ENCODE measurements at places on chromosomes 12 and 14.

DNA sequence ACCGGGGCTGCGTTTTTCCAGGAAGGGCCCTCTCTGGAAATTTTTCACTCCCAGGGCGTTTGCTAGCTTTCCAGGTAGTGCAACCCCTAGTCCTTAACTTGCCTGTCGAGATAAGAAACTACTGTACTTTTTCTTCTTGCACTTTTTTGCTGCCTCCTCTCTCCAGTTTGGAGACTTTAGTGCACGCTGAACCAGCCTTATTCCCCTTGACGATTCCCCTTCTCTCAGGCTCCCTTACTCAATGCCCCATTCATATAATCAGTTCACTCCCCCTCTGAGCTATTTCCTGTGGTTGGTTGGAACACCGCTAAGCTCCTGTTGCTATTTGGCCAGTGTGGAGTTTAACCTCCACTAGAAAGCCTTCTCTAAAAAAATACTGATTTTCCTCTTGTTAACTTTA lies 682 bp downstream of the CREBL2 start:
- no peak for DNase-seq

DNA sequence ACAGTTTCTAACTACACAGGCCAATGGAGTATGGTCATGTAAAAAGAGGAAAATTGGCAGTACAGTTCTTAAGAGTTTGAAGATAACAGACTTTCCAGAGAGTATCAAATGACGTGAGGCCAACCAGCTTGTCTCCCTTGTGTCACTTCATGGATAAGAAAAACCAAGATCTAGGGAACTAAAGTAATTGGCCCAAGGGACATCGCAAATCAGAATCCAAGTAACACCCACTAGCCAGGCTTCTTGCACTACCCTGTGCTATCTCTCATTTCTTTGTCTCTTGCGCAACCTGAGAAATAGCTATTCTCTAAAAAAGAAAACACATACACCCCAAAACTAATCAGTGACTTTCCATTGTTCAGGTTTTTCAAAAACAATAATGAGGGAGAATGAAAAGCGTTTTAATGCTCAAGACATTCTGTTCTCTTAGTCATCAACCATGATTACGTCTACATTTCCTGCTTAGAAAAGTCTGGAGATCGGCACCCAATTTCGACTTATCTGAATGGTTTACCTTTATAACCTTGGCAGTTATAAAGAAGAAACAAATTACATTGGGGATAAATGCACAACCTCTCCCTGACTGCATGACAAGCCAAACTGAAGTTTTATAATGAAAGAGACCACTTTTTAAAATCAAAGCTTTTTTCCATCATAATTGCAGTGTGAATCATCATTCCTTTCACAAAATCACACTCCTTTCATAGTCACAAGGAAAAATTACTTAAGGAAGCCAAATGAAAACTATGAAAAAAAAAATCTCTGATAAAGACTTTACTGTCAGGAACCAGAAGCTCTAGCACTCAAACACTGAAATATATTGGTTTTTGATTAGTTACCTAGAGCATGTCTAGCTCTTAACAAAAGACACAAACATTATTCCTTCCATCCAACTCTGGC lies 42.1 kb downstream of the TMTC1 start:
- DNase-seq = no peak

DNA sequence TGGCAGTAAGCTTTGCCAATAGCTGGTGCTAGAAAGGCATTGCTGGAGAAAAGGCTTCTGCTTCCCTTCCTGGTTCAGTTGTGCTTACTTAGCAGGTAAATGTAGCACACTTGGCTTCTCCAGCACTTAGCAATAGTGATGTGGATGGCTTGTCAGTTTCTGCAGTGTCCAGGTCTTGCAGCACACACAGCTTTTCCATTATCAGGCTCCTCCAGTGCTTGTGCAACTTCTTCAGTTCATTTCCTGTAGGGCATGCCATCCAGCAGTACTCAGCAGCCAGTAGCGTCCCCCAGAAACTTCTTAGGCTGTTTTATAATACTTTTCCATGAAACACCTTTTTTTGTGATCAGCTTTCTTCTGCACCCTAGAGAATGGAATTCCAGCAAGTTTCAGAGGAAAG lies 154.6 kb downstream of the SLC6A15 start:
- no peak for DNase-seq

GRCh38 chr12:92496790-92497189 lies 206.0 kb upstream of the PLEKHG7 start:
- no peak for DNase-seq

DNA sequence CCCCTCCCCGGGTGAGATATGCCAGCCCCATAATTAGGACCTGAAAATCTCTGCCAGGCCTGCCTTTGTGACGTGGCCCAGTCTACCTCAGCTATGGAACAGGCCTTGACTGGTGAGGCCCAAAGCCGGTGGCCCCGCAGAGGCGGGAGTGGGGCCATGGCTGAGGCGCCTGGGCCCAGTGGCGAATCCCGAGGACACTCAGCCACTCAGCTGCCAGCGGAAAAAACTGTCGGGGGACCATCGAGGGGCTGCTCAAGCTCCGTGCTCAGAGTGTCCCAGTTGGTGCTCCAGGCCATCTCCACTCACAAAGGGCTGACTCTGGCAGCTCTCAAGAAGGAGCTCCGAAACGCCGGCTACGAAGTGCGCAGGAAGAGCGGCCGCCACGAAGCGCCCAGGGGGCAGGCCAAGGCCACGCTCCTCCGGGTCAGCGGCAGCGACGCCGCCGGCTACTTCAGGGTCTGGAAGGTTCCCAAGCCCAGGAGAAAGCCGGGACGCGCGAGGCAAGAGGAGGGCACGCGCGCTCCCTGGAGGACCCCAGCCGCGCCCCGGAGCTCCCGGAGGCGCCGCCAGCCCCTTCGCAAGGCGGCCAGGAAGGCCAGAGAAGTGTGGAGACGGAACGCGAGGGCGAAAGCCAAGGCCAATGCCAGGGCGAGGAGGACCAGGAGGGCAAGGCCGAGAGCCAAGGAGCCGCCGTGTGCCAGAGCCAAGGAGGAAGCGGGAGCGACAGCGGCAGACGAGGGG lies 21.4 kb downstream of the ZNF641 start:
- DNase-seq = no peak

DNA sequence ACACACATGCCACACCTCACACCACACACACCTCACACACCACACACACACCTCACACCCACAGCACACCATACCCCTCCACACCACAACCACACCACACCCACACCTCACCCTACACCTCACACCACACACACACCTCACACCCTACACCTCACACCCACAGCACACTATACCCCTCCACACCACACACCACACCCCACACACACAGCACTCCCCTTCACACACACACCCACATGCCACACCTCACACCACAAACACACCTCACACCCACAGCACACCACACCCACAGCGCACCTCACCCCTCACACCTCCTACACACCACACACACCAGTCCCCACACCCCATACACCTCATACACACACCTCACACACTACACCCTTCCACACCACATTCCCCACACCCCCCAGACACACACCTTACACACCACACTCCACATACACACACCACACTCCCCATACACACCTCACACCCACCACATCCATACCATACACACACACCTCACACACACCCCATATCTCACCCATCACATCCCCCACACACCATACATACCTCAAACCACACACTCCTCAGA lies 80.0 kb downstream of the ACTN1 start:
- no peak for DNase-seq

- DNase-seq = no peak
Measured at GRCh38 chr12:94535510-94535921, 75.8 kb upstream of the CEP83 start.

DNA sequence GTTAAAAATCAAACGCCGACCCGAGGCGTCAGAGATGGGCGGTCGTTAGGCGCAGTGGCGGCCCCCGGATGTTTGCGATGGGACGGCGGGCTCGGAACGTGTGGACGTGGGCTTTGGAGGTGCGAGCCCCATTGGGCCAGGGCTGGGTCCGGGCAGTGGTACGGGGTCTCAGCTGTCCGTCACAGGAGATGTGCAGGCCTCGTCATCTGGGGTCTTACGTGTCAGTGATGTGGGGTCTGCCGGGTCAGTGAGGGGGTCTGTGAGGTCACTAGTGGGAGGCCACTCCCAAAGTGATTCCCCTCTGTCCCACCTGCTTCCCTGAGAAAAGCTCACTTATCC lies 21.6 kb upstream of the CHFR start:
- no peak for DNase-seq

DNA sequence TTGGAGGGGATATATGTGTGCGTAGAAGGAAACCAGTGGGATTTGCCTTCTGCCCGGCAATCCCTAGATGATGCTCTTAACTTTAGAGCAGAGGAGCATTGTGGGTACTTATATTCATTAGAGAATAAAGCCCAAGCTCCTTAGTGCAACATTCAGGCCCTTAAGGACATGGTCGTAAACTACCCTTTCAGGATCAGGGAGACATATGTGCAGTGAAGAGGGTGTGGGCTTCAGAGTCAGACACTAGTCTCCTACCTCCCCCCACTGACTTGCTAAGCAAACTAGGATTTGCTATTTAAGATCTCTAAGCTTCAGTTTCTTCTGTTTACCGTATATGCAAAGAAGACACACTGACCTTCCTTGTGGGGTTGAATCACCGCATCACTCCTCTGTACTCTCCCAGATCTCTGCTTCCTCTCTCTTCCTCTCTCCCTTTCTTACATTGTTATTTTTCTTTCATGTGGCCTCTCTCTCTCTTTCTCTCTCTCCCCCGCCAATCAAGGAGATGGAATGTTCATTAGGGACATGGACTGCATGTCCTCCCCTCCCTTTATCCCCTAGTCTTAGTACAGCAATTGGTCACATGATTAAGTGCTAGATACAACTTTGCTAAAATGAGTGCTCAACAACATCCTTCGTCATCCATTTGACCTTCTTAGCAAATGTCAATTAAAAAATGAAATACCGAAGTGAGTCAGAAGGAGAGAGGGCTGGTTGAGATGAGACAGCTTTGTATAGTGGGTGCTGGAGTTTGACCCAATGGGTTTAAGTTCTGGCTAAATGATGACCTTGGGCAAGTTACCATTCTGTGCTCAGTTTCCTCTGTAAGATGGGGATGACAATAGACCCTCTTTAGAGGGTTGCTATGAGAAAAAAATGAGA lies 91.7 kb downstream of the TMX1 start:
- DNase-seq = no peak

- DNase-seq = no peak
Measured at GRCh38 chr12:62263966-62264365, 3.8 kb downstream of the USP15 start.

DNA sequence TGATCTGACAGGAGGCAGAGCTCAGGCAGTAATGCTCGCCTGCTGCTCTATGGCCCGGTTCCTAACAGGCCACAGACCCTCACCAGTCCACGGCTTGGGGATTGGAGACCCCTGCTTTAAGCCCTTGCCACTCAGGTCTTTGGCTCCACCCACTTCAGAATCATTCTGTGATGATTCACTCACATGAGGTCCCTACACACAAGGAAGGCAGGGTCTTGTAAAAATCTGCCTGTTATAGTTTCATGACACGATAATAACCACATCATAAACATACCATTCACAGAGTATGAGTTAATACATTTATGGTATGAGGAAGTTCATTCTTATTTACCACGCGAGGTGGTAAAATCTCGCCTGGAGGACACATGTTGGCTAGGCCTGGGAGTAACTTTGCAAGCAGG lies 29.0 kb upstream of the MAX start:
- DNase-seq = no peak

DNA sequence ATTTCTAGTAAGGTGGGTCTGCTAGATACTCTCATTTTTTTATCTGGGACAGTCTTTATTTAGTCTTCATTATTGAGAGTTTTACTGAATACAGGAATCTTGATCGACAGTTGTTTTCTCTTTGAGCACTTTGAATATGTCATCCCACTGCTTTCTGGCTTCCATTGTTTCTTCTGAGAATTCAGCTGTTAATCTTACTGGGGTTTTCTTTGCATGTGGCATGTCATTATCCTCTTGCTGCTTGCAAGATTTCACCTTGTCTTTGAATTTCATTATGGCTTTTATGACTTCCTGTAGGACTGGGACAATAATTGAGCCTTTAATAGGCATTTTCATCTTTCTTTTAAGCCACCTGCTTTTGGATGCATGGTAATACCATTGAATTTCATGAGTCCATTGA lies 46.7 kb upstream of the RD3L start:
- DNase-seq = no peak

Measured in stimulated activated CD8-positive, alpha-beta memory T cell treated with anti-CD3 and anti-CD28 coated beads, Interleukin-4, amount 100 ng/mL, for 4 hours (primary cell).